ENCODE measurements at places on chromosomes 12 and 14.

GRCh38 chr14:55446127-55446736, 5.8 kb upstream of the TBPL2 start:
- peak; percentile 71 for DNase-seq

DNA sequence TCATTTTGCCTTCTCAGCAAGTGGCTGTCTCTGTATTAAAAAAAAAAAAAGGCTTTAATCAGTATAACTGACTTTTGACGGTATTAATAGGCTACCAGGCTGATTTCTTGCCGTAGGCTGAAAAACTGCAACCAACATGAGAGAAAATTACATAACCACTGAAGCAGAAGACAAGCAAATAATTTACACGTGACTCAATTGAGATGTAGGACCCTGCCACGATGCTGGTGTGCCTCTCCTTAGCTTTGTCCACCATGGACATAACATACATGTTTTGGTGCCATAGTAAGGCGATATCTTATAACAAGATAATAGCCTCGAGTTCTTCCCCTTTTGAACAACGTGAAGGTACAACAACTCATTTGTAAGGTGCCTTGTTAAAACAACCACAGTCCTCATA, 88.7 kb upstream of the GRIP1 start:
- peak; percentile 44 for DNase-seq

- no peak for DNase-seq
Observed at GRCh38 chr14:53890611-53891101, 66.0 kb downstream of the BMP4 start.

GRCh38 chr14:100010679-100011078, 54.5 kb upstream of the EVL start:
- no peak for DNase-seq

DNA sequence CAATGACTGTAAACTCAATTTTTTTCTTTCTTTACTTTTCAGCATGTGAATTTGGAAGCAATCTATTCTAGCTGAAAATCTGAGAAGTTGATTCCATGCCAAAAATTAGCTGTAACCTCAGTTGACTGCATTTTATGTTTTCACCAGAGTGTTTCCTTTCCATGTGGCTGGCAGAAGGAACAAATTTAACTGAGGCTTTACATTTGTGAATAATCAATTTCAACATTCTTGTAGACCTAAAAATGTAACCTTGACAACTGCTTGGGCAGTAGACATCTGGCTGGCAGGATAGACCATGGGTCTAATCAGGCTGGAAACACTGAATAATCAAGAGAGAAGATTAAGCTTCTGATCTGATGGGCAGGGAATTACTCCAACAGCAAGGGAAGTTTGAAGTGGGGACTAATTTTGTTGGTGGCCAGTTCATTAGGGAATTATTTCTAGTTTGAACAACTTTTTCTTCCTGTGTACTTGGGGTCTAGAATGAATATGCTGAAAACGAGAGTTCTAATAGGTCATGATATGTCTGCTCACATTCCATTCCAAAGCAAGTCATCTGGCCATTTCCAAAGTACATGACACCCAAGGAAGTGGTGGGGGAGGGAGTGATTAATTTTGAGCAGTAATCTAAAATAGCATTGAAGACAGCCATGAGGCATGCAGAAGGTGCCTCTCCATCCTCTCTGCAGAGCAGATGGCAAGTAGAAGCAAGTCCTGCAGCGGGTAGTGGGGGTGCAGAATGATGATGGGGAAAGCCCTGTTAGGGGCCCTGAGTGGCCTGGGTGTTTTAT, 68.2 kb downstream of the ATP23 start:
- DNase-seq = peak; percentile 25

Data from renal cortical epithelial cell (primary cell).